HT1080 (cell line): ENCODE measurements at places on chromosomes 16 and 17. TPM values are rescaled to one million over a fixed set of nuclear protein-coding genes. Genes with fewer than 3 reads are reported as not detected.

Gene C17orf78
- not detected in 2 replicates for total RNA-seq

DNA sequence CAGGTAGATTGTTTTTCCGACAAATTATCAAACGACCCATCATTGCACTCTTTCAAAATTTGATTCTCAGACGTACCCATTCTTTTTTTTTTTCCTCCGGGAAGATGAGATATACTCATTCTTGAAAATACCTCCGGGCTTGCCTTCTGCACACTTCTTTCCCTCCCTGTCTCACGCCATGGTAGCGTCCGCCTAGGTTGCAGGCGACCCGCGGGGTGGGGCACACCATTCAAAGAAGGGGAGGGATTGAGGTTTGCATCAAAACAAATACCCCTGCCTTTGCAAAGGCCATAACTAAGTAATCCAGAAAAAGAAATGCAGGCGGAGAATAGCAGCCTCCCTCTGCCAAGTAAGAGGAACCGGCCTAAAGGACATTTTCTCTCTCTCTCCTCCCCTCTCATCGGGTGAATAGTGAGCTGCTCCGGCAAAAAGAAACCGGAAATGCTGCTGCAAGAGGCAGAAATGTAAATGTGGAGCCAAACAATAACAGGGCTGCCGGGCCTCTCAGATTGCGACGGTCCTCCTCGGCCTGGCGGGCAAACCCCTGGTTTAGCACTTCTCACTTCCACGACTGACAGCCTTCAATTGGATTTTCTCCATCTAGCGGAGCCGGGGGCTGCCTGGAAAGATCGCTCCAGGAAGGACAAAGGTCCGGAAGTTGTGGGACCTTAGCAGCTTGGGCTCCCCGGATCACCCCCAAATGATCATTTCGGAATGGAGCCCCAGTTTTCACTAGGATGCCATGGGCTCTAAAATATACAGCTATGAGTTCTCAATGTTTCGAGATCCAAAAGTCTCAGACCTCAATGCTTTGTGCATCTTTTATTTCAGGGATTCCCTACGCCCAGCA is 843 bp downstream of the TP53 start:
- no peak for DNase-seq

GRCh38 chr16:27498031-27498825 is 51.5 kb downstream of the GTF3C1 start:
- DNase-seq, result no peak

GRCh38 chr17:82076785-82077591 is 11.4 kb upstream of the DUS1L start:
- no peak for DNase-seq

GRCh38 chr16:50719401-50720337 is 22.2 kb upstream of the CYLD start:
- DNase-seq, result no peak

DNA sequence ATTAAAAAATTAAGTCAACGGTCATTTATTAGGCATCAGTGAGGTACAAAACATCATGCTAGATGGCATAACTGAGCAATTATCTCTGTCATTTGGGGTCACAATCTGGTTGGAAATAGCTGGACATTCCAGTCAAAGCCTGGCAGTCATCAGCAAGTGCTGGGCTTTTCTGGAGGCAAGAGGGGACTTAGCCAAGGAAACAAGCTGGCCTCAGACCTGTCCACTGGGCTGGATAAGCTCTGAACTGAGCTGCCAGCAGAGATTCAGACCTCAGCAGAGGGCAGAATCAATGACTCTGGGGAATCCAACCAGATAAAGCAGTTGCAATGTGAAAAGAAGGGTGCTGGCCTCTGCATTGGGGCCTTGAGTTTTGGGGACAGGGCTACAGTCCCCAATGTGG is 161.9 kb upstream of the NOL11 start:
- DNase-seq, result no peak

DNA sequence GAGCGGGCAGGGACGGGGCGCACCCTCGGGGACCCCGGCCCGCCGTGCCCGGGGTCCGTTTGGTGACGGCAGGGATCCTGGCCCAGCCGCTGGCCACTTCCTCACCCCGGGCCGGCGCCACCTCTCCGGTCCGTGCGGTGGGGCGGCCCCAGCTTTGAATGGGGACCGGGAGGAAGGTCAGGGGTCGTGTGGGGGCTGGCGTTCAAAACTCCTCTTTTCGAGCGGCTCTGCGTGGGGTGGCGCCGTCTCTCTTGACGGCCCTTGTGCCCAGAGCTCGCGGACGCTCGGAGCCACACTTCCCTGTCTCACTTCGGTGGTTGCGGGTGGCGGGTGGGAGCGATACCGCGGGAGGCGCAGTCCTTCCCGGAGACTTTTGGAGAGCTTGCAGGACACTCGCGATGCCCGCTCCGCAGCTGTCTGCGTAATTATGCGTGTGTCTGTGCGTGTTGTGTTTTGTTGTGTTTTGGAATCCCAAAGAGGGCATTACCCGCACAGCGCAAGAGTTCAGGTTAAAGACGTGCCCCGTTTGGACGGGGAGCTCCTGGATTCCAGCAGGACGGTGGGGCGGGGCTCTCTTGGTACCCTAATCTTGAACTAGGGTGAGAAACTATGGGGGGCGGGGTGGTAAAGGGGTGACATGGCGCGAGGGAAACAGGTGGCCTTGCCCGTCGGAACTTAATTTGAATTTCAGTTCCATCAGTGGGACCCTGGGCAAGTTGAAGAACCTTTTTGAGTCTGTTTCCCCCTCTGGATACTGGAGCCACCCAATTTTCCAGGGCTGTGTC is 637 bp downstream of the PLCG2 start:
- no peak for DNase-seq

DNA sequence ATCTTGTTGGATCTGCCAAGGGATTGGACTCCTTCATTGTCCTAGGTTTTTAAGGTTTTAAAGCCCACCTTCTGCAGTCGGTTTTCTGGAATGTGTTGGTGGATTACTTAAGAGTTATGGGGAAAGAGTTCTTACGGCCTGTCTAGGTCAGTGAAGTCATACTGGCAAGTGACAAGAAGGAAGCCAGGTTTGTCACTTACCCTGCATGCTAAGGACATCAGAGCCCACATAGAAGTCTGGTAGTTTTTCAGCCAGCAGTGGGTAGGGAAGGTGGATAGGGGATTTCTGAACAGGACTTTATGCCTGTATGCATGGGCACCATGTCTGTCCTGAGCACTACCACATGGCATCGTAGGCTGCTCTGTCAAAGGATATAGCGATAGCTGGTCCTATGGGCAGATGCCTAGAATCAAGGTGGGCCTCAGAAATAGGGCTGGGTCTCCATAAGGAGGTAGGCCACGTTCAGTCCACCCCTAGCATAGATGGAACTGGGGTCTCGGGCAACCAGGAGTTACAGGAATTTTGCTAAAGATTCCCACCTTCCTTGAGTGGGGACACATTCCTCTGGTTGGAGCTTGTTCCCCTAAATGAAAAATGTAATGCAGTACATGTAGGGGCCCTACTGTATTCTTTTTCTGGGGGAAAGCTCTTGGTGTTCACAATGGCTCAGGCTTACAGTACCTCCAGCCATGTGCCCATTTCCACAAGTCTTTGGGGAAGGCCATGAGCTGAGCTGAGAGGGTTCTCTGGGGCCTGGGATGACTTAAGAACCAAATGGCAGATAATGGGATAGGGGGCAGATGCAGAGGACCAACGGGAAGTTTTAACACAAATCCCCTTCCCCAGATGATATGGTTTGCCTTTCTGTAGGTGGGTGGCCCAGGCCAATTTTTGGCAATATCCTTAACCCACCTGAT is 27.5 kb downstream of the TRPV2 start:
- DNase-seq, result no peak

GRCh38 chr17:76417499-76418143 is 33.2 kb downstream of the SPHK1 start:
- no peak for DNase-seq

GRCh38 chr16:386641-387156 is 4.9 kb upstream of the PGAP6 start:
- no peak for DNase-seq

DNA sequence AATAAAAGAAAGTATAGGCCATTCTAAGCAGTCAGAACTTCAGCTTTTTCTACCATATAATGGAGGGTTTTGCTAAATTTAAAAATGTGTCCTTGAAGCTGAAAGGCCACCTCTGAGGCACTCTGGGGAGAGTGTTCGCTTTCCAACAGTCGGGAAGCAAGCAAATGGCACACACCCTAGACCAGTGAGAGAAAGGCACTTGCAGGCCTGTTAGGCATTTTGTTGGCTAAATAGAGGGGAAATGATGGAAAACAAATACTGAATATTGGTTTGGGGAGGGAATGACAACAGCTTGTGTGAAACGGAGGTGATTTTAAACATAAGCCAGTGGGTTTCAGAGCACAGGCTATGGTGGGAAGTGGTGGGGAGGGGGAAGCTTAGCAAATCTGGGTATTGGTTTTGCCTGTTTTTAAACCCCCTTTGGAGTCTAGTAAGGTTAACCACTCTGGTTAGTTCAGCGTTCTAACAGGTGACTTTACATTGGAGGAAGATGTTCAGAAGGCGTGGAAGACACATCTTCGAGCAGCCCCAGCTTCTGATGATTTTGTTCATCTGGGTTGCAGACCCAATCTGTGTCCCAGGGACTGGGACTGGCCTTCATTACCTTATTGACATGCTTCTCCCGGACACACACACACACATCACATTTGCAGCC is 90.5 kb downstream of the PRKCA start:
- no peak for DNase-seq

- no peak for DNase-seq
Observed at GRCh38 chr16:35570946-35571345, 2111.5 kb downstream of the TP53TG3F start.

GRCh38 chr16:28100810-28101532 is 37.5 kb upstream of the GSG1L start:
- no peak for DNase-seq

GRCh38 chr16:12600536-12601256 is 203.0 kb downstream of the CPPED1 start:
- DNase-seq, result no peak

Gene YPEL3
- total RNA-seq, result 0.48 and 2.7 TPM in 2 replicates

DNA sequence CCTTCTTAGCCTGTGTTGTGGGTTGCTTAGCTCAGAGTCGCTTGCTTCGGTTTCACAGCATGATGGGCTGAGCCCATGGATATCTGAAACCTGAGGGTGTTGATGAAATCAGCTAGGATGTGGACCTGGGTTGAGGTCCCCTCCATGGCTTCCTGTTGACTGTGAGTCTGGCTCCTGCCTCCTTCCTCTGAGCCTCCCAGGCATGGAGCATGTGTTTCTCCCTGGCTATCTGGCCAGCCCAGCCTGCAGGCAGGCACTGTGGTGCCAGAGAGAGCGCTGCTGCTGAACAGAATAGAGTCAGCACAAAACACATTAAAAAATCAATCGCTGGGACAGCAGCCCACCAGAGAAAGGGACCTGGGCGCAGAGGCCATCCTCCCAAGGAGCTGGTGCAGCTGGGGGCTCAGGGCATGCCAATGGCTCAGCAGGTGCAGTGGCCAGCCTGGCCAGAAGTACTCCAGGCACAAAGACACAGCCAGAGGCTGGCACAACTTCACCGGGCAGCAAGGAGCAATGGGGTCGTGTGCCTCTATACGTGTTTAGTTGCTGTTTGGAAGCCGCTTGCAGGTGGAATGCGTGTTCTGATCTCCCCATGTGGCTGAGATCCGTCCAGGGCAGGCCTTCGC is 28.3 kb upstream of the GPRC5C start:
- DNase-seq, result no peak

Gene PRR29
- total RNA-seq, result 0.08 and 0.47 TPM in 2 replicates
